ENCODE measurements at places on chromosomes 16 and 17. TPM values are rescaled to one million over a fixed set of nuclear protein-coding genes. Genes with fewer than 3 reads are reported as not detected.

CSH2 gene
- polyA plus RNA-seq: not detected

CTRB2 gene
- polyA plus RNA-seq: not detected

RNF43 gene
- not detected for polyA plus RNA-seq

CD300H gene
- not detected for polyA plus RNA-seq

CCL22 gene
- not detected for polyA plus RNA-seq

PLA2G10 gene
- polyA plus RNA-seq: not detected

KRTAP4-6 gene
- not detected for polyA plus RNA-seq

USP43 gene
- polyA plus RNA-seq: not detected

SRCIN1 gene
- not detected for polyA plus RNA-seq

GRCh38 chr16:73735954-73736353, 560.7 kb upstream of the PSMD7 start:
- DNase-seq: no peak

- no peak for DNase-seq
These were observed 344.9 kb downstream of the CPPED1 start for GRCh38 chr16:12458591-12459358.

- DNase-seq: no peak
These were observed 40.8 kb downstream of the MRTFB start for GRCh38 chr16:14111713-14112538.

DNA sequence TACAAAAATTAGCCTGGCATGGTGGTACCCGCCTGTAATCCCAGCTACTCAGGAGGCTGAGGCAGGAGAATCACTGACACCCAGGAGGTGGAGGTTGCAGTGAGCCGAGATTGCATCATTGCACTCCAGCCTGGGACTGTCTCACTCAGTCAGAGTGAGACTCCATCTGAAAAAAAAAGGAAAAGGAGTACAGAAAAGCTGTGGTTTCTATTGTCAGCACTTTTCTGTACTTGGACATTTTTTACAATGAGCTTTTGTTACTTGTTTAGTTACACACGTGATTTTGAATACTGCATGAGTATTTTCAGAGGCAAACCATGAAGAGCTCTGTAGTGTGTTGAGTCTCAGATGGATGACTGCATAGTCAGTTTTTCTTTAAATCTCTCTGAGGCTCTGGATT, 26.3 kb downstream of the ZC3H18 start:
- no peak for DNase-seq

- no peak for DNase-seq
These were observed 363.9 kb downstream of the SEC14L1 start for GRCh38 chr17:77504652-77505155.

- no peak for DNase-seq
These were observed 6.3 kb upstream of the ABCC1 start for GRCh38 chr16:15942931-15943690.

- no peak for DNase-seq
These were observed 16.2 kb downstream of the KRABD2 start for GRCh38 chr17:8360260-8360659.

GRCh38 chr16:80903616-80904015, 99.2 kb upstream of the CDYL2 start:
- DNase-seq: no peak

DNA sequence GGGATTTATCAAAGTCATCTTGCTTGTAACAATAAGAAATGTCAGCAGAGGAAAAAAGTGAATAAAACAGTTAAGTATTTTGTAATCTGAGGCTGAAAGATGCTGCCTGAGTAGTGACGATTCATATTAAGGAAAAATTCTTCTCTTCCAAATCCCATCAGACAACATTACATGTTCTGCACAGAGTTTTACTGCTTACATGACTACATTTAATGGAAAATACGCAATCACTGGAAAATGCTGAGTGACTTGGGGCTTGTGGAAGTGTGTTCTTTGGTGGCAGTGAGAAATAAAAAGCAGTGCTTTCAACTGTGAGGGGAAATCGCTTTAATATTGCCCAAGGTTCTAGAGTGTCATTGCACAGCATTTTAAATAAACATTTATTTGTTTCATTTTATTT, 1025.2 kb upstream of the GOT2 start:
- DNase-seq: no peak

DNA sequence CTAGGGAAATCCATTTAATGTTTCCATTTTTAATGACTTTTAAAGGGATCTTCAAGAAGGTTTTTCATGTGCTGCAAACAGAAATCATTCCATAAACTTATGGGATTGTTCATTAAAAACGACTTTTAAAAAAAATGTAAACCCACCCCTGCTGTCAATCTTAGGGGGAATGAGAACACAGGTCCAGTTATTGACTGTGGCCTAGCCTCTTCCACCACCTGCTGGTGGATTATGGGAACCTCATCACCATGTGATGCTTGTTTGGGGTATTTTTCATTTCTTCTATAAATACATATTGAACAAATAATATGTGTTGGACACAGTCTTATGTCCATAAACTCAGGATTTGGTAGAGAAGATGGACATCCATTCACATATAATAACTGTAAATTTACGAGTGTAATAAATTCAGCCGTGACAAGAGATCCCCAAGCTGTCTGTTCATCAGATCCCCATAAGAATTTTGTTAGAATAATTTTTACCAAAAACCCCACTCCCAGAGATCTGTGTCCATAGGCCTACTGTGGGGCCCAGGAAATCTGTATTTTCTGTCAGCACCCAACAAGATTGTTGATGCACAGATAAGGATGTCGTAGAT, 42.0 kb upstream of the TMC5 start:
- DNase-seq: peak; percentile 56

- no peak for DNase-seq
These were observed 190.2 kb downstream of the SOX9 start for GRCh38 chr17:72311004-72311403.

- no peak for DNase-seq
These were observed 36.4 kb downstream of the MBTPS1 start for GRCh38 chr16:84080378-84080777.

GRCh38 chr17:1732241-1732832, 7.8 kb downstream of the WDR81 start:
- DNase-seq: no peak

DNA sequence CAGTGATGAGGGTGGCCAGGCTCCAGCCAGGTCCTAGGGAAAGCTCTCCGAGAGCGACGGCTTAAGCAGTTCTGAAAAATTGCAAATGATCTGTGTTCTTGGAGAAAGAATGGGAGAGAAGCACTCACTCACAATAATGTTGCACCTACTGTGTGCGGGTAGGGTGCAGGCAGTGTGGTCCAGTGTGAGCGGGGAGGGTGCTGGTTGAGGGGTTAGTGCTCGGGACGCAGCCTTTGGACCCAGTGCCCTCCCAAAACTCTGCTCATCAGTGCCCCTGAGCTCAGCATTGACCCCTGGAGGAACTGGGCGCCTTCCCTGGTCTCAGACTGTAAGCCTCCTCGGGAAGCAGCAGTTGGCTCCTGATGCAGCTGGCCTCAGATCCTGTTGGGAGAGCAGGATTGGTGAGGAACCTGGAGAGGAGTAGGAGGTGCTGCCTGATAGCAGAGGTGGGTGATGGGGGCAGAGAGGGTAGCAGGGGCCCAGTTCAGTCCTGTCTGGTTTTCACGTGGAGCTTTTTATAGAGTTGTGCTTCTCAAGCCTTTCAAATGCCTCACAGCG, 23.6 kb upstream of the ZNF750 start:
- DNase-seq: no peak

- no peak for DNase-seq
These were observed 135.0 kb downstream of the GSG1L start for GRCh38 chr16:27928542-27928941.

GRCh38 chr16:11256661-11257130, 692 bp upstream of the SOCS1 start:
- DNase-seq: peak; percentile 25

- DNase-seq: no peak
These were observed 41.5 kb downstream of the TOM1L2 start for GRCh38 chr17:17930674-17931073.

- peak; percentile 46 for DNase-seq
These were observed 6.7 kb downstream of the CAMTA2 start for GRCh38 chr17:4980644-4981216.

DNA sequence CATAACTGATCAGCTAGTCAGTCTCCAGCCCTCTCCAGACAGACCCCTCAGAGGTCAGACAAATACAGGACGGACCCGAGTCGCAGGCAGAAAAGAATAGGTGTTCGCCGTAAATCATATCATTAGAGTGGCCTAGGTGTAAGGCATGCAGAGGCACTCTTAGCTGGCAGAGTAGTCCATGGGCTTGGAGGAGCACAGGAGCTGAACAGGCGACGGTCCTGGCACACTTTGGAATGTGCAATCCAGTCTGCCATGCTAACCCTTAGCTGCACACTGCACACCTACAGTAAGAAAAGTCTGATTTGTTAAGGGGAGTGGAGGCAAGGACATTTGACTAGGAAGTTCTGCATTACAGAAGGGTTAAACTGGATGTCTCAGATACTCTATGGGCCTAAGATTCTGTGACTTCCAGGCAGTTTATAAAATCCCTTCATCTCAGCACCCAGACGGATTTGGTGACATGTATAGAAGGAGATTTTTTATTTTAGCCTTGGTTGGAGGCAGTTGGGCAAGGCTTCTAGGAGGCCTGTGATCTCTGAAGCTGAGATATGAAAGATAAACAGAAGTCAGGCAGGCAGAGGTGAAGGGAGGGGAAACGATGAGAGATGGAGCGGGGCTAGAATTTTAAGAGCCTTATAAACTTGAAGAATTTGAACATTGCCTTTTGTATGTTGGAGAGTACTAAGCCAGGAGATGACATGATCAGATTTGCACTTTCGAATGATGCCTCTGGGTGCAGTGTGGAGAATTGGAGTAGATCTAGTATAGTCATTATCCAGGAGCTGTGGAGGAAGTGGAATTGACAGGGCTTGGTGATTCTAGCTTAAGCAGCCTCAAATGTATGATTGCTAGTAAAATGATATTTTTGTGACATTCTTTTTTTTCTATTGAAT, 34.6 kb upstream of the SLC5A11 start:
- no peak for DNase-seq

GRCh38 chr17:12665263-12666210, at the start of gene MYOCD:
Gene MYOCD, plus strand, starts transcription at chr17:12665890. Its CDS starts 299 bp downstream, at chr17:12666189.
- peak; percentile 71 for DNase-seq
